Stimulated activated CD8-positive, alpha-beta memory T cell treated with anti-CD3 and anti-CD28 coated beads, Interleukin-2, amount 100 ng/mL, for 48 hours (primary cell): ENCODE measurements at places on chromosomes 5 and 9.

DNA sequence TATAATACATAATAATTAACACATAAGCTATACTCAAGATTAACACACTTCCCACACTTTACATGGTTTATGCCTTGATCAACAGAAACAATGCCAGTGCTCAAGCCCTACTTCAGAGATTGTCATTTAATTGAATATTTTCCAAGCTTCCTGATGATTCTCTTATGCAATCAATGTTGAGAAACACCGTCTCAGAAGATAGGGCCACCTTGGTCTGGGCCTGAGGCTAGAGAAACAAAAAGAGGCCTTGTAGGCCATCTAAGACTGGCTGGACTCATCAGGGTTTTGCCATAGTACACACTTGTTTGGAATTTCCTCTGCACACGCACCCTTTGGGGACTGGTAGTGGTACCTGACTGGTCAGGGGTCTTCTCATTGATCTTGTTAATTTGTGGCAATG is 16.3 kb downstream of the C9orf152 start:
- no peak for DNase-seq

GRCh38 chr9:90142580-90142979 is 500.0 kb downstream of the DIRAS2 start:
- peak; percentile 23 for DNase-seq

GRCh38 chr5:147404706-147405105 is 105.2 kb downstream of the DPYSL3 start:
- DNase-seq = no peak

GRCh38 chr5:10521466-10522223 is 42.2 kb upstream of the ANKRD33B start:
- no peak for DNase-seq

DNA sequence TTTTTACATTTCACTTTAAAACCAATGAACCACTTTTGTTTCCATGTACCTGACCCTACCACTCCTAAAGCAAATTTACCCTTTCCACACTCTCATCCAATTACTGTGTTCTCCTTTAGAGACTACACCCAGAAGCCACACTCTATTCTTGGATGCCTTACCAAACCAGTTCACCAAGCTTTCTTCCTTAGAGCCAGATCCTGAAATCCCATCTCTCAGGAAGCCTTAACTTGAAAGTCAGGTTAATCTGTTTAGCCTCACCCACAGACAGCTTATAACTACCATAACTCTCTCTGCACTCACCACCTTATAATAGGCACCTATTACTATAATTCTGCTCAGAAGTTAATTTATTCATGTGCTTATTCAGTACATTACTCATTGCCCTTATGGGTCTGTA is 4.3 kb downstream of the CSNK1A1 start:
- no peak for DNase-seq

GRCh38 chr9:21679432-21679831 is 123.0 kb upstream of the MTAP start:
- no peak for DNase-seq

GRCh38 chr9:69696802-69697201 is 24.6 kb upstream of the APBA1 start:
- no peak for DNase-seq

GRCh38 chr5:166562246-166562645 is 1729.2 kb upstream of the WWC1 start:
- no peak for DNase-seq

DNA sequence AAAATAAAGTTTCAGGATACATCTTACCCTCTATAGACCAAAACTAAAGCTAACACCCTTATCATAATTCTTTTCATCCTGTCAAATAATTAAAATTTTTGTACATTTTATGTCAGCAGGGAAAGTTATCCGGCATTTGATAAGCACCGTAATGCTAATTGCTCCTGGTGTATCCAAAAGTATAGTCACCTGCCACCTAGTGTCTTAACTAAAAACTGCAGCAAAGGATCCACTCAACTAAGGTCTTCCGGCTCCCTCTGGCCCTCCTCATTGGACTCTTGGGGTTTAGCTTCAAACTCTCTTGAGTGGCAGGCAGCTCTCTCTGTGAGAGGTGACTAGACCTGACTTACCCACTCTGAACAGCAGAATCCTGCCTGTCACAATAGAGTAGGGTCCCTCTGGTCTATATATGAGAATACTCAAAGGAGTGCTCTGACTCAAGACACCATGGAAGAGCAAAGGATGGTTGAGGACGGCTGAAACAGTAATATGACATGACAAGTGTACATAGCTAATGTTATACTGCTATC is 60.4 kb upstream of the CAST start:
- DNase-seq = no peak

- DNase-seq = no peak
These were observed 86.1 kb downstream of the WWC1 start for GRCh38 chr5:168377525-168377924.

DNA sequence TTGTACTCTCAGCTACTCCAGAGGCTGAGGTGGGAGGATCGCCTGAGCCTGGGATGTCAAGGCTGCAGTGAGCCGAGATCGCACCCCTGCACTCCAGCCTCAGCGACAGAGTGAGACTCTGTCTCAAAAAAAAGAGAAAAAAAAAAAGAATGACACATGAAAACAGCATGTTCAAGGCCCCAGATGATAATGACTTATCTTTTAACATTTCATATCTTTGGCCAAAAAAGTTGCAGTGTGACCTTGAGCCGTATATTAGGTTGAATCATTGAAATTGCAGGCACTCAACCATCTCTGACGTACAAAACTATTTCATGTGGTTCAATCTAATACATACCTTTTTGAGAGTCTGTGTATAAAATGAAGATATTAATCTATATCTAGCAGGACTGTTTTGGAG is 79.1 kb upstream of the CPEB4 start:
- DNase-seq = no peak

DNA sequence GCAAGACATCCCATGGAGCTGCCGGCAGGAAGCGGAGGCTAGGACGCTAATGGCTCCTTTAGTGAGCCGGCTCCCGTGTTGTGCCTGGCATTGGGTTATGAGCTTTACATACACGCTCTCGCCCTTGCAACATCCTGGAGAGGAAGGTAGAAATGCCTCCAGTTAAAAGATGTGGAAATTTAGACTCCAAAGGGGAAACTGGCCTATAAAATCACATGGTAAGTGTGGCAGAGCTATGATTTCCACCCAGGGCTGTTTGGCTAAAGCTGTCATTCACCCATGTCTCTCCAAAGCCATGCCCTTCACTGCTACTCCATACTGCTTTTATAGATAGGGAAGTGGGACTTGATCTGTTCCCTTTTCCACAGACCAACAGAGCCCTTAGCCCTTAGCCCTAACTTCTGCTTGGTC is 5.2 kb downstream of the GM2A start:
- DNase-seq = no peak

GRCh38 chr5:39447968-39448367 is 23.2 kb upstream of the DAB2 start:
- no peak for DNase-seq

- DNase-seq = no peak
These were observed 9.8 kb upstream of the GDNF start for GRCh38 chr5:37849641-37850040.

- no peak for DNase-seq
These were observed 4.3 kb downstream of the FOXB2 start for GRCh38 chr9:77023726-77024125.

DNA sequence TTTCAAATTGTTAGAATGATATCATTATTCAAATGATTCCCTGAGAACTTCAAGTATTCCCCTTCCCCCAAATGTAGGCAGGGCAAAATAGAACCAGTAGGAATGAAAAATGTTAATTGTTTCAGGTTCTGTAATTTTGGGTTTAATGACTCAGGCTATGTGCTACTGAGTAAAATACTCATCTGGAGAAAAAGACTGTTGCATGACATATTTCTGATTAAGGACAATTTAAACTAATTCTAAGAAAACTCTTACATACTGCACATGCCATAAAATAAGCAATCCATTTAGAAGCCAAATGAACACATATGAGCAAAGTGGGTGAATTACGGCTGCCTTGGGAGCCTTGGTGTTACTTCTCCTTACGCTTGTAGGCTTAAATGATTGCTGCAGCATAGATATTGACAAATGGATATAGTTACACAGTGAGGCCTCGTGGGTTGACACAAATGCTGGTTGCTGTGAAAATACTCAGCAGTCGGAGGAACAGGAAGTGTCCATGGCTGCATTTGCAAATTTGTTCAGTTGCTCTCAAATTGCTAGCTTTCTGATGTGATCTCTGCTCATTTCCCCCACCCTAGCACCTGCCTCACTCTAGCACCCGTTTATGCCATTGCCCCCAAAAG is 174.9 kb upstream of the DMAC1 start:
- DNase-seq = no peak

DNA sequence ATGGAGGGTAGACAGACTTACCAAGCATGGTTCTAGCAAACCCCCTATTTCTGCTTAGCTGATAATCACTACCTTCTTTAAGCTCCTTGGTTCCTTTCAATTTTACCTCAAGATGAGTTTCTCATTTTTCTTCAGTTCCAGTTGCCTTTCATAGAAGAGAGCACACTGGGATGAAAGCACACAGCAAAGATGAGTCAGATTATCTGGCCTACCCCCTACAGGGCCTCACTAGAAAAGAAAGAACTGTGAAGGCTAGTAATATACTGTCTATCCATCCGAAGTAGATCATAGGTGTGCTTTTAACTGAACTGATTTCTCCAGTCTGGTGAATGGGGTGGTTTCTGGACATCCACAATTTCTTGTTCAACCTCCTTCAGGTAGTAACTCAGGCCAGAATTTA is 122.5 kb downstream of the TRPM3 start:
- DNase-seq = no peak

DNA sequence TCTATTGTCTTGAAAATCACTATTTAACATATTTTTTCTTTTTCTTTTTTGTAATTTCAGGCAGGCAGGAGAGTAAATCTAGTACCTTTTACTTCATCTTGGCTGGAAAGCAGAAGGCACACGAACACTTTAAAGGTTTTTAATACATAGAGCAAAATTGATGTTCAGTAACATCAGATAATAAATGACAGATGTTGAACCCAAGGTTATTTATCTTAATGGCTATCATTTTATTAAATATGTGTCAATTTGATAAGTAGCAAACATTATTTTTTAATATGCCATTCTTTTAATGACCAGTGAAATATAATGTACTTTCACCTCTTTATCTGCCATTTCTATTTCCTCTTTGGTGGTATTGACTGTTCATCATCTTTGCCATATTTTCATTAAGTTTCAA is 381.2 kb downstream of the ARHGEF28 start:
- DNase-seq = no peak

GRCh38 chr5:68911840-68912690 is 181.7 kb upstream of the SLC30A5 start:
- no peak for DNase-seq

DNA sequence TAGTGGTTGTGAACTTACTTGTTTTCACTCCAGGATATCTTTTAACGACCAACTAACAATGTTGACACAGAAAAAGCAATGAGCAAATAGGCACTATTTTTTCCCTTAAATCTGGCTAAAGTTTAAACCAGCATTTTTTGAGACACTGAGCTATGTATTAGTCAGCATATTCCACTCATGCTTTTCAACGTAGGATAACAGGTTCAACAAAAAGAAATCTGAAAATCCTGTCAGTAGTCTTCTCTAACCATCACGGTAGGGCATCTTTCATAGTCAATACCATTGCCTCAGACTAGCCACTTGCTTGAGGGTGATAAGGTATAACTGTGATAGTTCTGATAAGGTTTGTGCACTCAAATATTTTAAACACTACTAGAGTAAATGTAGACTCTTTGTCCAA is 1177.3 kb upstream of the NUDT12 start:
- no peak for DNase-seq

GRCh38 chr9:85223506-85224125 is 518.1 kb downstream of the AGTPBP1 start:
- DNase-seq = no peak

DNA sequence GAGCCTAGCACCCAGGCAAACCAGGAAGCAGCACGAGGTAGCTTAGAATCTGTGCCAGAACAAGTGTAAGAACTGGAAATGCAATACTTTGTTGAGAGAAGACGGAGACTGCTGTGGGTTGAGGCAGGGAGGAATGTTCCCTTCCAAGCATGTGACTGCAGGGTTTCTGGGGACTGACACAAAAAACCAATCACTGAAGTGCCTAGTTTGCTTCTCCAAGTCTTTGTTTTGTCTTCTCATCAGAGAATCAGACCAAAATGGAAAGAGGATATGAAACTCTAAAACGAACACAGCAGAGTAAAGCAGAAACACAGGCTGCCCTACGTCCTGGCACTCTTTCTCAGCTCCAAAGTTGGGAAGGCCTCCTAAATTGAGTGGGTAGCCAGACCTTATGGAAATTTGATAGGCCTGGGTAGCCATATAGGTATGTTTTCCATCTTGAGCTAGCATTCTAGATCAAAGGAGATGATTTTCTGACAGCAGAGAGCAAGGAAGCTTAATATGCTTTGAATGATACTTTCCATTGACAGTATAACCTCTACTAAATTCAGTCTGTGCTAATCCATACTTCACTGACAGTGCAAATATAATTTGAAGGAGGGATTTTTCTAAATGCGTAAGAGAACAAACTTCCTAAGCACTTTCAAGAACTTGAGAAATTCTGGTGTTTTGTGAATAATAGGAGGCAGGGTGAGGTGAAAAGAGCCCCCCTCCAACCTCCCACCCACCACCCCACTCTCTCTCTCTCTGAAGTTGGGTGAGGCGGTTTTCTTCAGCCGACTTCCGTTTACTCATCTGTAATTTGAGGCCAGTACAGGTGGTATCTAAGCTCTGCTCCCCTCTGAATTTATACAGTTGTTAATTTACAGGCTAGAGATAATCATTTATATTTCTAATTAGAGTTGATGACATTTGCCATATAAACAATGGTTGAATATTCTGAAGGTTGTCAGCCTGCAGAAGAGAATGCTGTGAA is 5.5 kb downstream of the ADRB2 start:
- DNase-seq = no peak

- DNase-seq = no peak
These were observed 374.7 kb upstream of the GRIN3A start for GRCh38 chr9:102113191-102113590.

- DNase-seq = no peak
These were observed 5.0 kb downstream of the DAB2 start for GRCh38 chr5:39419796-39420195.

DNA sequence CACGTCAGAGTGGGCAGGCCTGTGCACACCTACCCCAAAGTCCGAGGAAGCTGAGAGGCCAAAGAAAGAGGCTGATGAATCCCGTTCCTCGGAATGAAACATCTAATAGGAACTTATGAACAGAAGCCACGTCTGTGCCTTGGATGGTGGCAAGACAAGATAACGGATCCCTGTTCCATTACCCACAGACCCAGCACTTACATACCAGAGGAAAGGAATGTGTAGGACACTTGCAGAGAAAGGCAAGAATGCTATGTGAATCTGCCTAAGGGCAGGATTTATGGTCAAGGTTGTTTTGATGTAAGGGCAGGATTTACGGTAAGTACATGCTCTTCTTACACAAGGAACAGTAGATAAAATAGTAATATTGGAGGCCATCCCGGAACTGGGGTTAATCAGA is 93.2 kb downstream of the WDR41 start:
- DNase-seq = no peak
